ENCODE measurements at places on chromosomes 13 and 19. TPM values are rescaled to one million over a fixed set of nuclear protein-coding genes. Genes with fewer than 3 reads are reported as not detected.

RTBDN gene
- total RNA-seq, result not detected

NCAN gene
- 0.13 TPM for total RNA-seq

ZNF382 gene
- total RNA-seq, result 11.0 TPM

ANKRD10 gene
- 159 TPM for total RNA-seq

ZNF302 gene
- 36.4 TPM for total RNA-seq

NLRP11 gene
- total RNA-seq, result 0.35 TPM

FXYD1 gene
- 31.8 TPM for total RNA-seq

ZNF486 gene
- total RNA-seq, result 12.9 TPM

UNC13A gene
- 2.2 TPM for total RNA-seq

C19orf81 gene
- total RNA-seq, result 3.0 TPM

All from kidney (tissue), 22 donors.